ENCODE measurements at places on chromosomes 3 and 15. TPM values are rescaled to one million over a fixed set of nuclear protein-coding genes. Genes with fewer than 3 reads are reported as not detected.

The SLC6A11 gene
- 6.9 TPM for total RNA-seq

The RAD54L2 gene
- 12.9 TPM for total RNA-seq

The USP50 gene
- total RNA-seq, result 3.5 TPM

The SERPINI2 gene
- not detected for total RNA-seq

The CFAP100 gene
- total RNA-seq, result not detected

The SMCO1 gene
- not detected for total RNA-seq

The SLC9C1 gene
- 0.91 TPM for total RNA-seq
